Tibial nerve (tissue), 4 donors: ENCODE measurements at places on chromosomes 7 and 10. TPM values are rescaled to one million over a fixed set of nuclear protein-coding genes. Genes with fewer than 3 reads are reported as not detected.

DNA sequence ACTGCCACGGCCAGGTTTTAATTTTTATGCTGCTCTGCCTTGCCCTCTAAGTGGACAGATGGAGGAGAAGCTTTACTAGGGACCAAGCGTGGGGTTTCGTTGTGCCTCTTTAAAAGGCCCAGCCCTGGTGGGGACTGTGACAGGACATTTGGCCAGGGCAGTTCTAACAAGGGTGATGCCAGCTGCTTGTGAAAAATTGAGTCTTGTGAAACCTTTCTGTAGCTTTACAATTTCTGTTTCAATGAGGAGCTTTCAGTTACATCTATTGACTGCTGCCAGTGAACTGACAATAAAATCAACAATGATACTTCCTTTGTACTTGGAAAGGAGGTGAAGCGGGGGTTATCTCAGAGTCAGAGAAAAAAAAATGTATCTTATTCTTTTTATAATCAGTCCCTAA is 233.1 kb upstream of the CSTF2T start:
- no peak for DNase-seq
- H3K27ac ChIP-seq = no peak overlapping the region
- H3K27me3 ChIP-seq = no peaks in the 10 kb centered on the region

GRCh38 chr10:73989594-73990150 is 8.2 kb upstream of the VCL start:
- H3K4me1 ChIP-seq = no peaks in the 10 kb centered on the region
- no peak overlapping the region for H3K4me3 ChIP-seq
- no peak for DNase-seq
- H3K27ac ChIP-seq = no peak overlapping the region
- no peaks in the 10 kb centered on the region for H3K36me3 ChIP-seq

DNA sequence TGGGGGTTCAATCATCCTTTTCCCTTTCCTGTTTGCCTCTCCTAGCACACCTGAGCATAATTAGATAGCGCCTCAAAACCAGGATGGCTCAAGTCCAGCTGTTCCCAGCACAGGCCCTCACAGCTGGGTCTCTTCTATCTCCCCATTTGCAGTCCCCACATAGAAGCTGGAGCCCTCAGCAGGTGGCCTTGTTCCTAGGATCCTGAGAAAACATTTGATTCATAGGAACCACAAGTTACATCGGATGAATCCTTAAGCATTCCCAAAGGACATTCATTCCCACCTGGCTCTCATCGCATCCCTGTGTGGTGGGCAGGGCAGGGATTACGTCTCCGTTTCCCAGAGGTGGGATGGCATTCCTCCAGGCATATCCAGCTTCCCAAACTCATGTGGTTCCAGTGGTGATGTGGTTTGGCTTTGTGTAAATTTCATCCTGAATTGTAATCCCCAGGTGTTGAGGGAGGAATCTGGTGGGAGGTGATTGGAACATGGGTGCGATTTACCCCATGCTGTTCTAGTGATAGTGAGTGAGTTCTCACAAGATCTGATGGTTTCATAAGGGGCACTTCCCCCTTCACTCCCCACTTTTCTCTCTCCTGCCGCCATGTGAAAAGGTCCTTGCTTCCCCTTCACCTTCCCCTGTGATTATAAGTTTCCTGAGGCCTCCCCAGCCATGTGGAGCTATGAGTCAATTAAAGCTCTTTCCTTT is 49.8 kb upstream of the LEP start:
- H3K4me3 ChIP-seq = no peak overlapping the region
- H3K27me3 ChIP-seq = peaks cover 32% of the 10 kb centered on the region
- DNase-seq = no peak
- no peaks in the 10 kb centered on the region for H3K4me1 ChIP-seq

GRCh38 chr10:72204296-72204695 is 11.5 kb upstream of the ANAPC16 start:
- no peak overlapping the region for H3K4me3 ChIP-seq
- no peak overlapping the region for H3K27ac ChIP-seq
- no peak for DNase-seq
- no peaks in the 10 kb centered on the region for H3K4me1 ChIP-seq
- peaks cover 99% of the 10 kb centered on the region for H3K36me3 ChIP-seq

Gene MRLN
- total RNA-seq = not detected

Gene POU6F2
- total RNA-seq = 1.8 TPM

Gene MLXIPL
- total RNA-seq = 54.8 TPM

Gene TIMM23B
- 28.0 TPM for total RNA-seq

Gene HBP1
- total RNA-seq = 120 TPM
